ENCODE measurements at places on chromosomes 6 and 20. TPM values are rescaled to one million over a fixed set of nuclear protein-coding genes. Genes with fewer than 3 reads are reported as not detected.

DNA sequence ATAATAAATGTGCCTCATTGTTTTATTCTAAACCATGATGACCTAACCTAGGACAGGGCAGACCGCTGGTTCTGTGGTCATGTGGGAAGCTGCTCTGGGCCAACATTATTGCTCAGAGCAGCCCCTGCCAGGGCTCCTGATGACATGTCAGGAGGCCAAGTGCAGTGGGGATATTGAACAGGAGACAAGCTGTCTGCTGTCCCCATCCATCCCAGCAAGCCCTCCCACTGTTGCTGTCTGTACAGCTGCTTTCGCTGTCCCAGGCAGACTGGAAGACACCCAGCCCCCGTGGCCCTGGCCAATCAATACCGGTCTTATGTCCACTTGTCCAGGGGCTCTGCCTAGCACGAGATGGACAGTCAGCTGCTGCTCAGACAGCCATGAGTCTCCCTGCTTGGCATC, 43.2 kb upstream of the FNDC1 start:
- no peak for DNase-seq

DNA sequence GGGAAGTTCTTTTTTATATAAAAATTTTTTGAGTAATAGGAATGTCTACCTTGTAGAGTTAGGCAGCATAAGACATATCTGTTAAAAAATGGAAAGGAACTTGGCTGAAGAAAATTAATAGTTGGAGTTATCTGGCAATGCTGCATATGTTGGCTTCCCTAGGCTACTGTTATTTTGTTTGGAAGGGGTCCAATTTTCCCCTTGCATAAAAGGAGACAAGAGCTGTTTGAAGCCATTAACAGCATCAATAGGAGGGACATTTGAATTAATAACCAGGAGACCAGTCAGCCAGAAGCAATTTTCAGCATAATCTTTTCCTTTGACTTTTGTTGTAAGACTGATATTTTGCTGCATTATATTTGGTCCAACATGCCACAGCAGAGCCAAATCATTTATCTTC, 80.9 kb upstream of the TAB2 start:
- DNase-seq = peak; percentile 75

- no peak for DNase-seq
Measured at GRCh38 chr6:760982-761955, 68.3 kb upstream of the EXOC2 start.

DNA sequence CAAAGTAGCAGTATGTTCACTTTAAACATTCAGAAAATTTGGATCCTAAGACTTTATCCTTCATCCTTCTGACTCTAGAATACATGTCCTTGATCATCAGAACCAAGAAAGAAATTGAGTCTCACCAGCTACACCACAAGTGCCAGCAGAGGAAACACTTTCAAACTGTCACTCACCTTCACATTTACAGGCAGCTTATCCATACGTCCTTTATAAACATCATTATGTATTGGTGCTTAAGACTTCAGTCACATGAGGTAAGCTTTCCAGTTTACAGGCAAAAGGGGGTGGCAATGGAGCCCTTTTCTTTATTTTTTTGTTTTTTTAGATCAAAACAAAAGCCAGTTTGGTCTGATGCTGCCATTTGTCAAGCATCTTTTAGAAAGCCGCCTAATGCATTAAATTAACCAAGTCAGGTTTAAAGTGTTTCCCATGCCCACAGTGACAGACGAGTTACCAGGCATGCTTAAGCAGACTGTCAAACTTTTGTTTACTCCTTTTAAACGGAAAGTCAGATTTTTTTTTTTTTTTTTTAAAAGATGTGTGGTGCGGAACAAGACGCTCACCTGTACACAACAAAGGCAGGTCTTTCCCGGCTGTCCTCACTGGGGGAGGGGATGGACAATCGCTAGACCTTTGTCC, 952 bp upstream of the BRPF3 start:
- DNase-seq = no peak

- no peak for DNase-seq
Measured at GRCh38 chr6:12270551-12271230, 19.5 kb upstream of the EDN1 start.

DNA sequence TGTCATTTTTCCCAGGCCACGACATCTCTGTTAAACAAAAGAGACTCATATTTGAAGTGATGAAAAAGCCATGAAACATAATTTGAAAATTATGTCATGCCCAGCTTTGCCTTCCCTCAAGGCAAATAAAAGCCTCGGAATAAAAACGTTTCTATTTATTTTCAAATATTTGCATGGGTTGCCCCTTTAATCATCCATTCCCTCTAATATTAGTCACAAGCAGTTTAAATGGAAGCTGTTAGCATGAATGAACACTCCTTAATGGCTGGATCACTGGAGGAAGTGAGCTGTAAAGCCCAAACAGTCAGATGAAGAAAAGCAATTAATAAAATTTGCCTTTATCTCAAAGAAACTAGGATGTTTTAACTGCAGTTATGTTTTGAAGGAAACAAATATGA, 69.3 kb upstream of the STMND1 start:
- no peak for DNase-seq

DNA sequence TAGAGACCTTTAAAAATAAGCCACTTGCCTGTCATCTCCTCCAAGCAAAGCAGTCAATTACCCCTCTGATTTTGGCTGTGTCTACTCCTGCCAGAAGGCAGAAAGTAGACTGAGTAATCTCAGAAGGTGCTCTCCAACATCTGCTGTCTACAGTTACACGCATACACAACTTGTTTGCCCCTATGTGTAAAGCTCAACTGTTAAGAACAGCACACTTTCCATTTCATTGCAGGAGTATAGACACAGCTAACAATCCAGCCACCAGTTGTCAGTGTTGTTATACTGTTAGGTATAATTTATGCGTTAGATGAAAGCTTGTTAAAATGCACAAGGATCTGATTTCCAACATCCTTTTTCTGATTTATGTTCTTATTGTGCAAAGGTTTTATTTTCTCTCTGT, 88.2 kb downstream of the SAMD3 start:
- peak; percentile 9 for DNase-seq

GRCh38 chr6:34517966-34518365, 38.2 kb downstream of the SPDEF start:
- no peak for DNase-seq

DNA sequence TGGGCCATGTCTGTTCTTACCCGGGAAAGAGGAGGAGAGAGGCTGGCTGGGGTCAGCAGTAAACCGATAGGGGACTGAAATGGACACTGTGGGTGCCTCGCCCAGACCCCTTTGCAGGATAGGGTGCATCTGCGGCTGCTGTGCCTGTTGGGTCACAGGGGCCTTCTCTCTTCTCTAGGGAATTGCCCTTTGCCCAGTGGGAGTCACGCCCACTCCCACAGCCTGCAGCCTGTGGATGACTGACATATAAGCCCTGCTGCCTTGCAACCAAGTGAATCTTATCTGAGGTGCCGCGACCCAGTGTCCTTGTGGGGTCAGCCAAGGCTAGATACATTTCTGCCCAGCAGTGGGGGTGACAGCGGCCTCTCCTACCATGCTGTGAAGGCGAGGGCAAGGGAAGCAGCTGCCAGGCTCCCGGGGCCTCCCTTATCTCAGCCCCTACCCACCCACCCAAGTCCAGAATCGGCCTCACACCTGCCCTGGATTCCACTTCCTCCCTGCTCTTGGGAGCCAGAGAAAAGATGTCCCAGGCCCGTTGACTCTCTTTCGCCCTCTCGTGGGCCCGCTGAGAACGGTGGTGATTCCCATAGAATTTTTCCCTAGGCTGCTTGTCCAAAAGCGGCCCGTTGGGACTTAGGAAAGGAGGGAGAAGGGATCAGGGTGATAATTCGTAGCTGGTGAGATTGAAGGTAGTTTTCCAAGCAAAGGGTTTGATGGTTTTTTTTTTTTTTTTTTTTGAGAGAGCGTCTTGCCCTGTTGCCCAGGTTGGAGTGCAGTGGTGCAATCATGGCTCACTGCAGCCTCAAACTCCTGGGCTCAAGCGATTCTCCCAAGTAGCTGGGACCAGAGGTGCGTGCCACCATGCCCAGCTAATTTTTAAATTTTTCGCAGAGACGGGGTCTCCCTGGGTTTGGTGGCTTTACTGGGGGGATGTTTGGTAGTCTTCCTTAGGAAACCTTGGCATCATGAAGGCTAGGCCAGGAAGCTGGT, 76.4 kb upstream of the RNF24 start:
- DNase-seq = no peak

GRCh38 chr6:24960991-24961475, 25.3 kb upstream of the RIPOR2 start:
- peak; percentile 8 for DNase-seq

- no peak for DNase-seq
Measured at GRCh38 chr6:155648301-155648700, 192.7 kb upstream of the NOX3 start.

DNA sequence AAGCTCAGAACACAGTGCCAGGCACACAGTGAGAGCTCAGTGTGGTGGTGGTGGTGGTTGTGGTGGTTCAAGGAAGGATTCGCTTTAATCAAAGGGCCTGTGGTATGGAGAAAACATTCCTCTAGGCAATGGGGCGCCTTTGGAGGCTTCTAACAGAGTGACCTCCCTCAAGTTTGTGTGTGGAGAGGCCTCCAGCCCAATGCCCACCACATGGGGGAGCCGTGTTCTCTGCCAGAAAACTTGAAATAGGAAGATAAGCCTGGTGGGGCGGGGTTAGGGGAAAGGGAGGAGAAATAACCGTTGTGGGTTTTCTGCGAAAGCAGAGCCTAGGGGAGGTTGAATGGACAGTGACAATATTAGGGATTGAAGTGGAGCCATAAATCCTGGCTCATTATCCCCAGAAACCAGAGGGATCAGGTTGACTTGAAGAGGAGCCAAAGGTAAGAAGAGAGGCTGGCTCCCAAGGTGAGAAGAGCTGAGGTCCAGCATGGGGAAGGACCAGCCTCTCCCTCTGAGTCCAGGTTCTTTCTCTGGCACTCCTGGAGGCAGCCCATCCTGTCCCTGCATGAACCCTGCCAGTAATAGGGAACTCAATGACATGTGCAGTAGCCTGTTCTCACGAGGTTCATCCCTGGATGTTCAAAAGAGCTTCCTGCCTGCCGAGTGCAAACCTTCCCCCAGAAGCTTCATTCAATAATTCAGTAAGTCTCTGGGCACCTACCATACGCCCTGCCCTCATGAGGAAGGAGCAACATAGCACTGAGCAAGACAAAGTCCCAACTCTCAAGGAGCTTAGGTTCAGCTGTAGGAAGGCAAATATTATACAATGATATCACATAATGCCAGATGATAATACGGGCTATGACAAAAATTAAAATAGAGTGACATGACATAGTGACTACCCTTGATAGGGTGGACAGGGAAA, 51.4 kb downstream of the TGM2 start:
- DNase-seq = no peak

DNA sequence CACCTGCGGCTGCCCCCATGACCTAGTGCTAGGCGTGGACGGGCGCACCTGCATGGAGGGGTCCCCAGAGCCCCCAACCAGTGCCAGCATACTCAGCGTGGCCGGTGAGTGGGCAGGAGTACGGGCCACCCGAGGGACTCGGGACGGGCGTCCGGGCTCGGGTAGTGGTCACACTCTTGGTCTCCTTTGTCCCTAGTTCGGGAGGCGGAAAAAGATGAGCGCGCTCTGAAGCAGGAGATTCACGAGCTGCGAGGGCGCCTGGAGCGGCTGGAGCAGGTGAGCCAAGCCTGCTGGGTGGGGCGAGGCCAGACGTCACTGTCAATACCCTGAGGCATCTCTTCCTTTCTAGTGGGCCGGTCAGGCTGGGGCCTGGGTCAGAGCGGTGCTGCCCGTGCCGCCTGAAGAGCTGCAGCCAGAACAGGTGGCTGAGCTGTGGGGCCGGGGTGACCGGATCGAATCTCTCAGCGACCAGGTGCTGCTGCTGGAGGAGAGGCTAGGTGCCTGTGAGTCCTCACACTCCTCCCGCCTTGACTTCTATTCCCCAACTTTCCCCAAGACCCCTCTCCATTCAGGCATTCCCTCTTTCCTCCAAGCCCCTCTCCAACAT, 2.9 kb downstream of the EGFL8 start:
- no peak for DNase-seq

Gene MYCT1
- polyA plus RNA-seq = 2.2 TPM

Gene TRIM15
- not detected for polyA plus RNA-seq

Gene C6orf141
- polyA plus RNA-seq = not detected

Gene SIRPG
- not detected for polyA plus RNA-seq

Gene RBM24
- 16.6 TPM for polyA plus RNA-seq

Gene MACROD2
- 9.0 TPM for polyA plus RNA-seq

Gene AIF1
- 14.9 TPM for polyA plus RNA-seq

Gene ZSCAN31
- 19.4 TPM for polyA plus RNA-seq
